Myometrial cell (primary cell): ENCODE measurements at places on chromosomes 4 and X. TPM values are rescaled to one million over a fixed set of nuclear protein-coding genes. Genes with fewer than 3 reads are reported as not detected.

The LRRC66 gene
- total RNA-seq = 0.35 and 0.58 TPM in 2 replicates

The SSX2 gene
- total RNA-seq = not detected in 2 replicates

The SPRY1 gene
- 7.8 and 9.9 TPM in 2 replicates for total RNA-seq

The PDGFRA gene
- 63.1 and 101 TPM in 2 replicates for total RNA-seq

The SLC6A8 gene
- total RNA-seq = 6.9 and 7.4 TPM in 2 replicates

The DOCK11 gene
- total RNA-seq = 24.8 and 29.4 TPM in 2 replicates

The USP46 gene
- total RNA-seq = 8.9 and 9.5 TPM in 2 replicates

The GRK4 gene
- total RNA-seq = 1.7 and 2.5 TPM in 2 replicates

The MTNR1A gene
- not detected in 2 replicates for total RNA-seq

The SOD3 gene
- 1.4 and 5.3 TPM in 2 replicates for total RNA-seq

The ERAS gene
- not detected in 2 replicates for total RNA-seq

The GAGE13 gene
- not detected in 2 replicates for total RNA-seq

The PRMT9 gene
- total RNA-seq = 10.5 and 12.1 TPM in 2 replicates

The SASH3 gene
- total RNA-seq = not detected in 2 replicates

The DDX53 gene
- not detected in 2 replicates for total RNA-seq
